AG08396 (cell line): ENCODE measurements at places on chromosomes 4 and X.

GRCh38 chrX:148905400-148905799, 405.0 kb downstream of the AFF2 start:
- no peak for DNase-seq

GRCh38 chrX:66863721-66864120, 224.8 kb upstream of the EDA2R start:
- no peak for DNase-seq

DNA sequence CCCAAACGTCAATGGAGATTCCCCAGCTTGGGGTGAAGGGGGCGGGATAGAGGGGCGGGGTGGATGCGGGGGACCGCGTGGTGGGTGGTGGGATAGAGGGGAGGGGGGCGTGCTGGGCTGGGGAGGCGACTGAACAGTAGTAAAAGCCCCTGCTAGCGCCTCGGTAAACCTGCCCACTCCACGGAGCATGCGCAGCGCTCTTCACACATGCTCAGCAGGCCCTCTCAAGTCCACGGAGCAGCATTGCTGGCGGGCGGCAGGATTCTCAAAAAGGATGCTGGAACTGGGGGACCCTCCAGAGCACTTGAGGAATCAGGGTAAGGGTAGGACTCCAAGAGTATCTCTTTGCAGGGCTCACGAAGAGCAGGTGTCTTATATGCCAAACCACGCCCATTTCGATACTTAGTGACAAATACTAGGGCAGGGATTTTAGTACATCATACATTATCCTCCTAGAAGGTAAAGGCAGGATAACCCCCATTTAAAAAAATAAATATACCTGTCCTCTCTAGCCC, 378 bp upstream of the RPS6KA6 start:
- peak; percentile 68 for DNase-seq

- DNase-seq, result no peak
Observed at GRCh38 chr4:141705747-141706377, 69.5 kb downstream of the IL15 start.

DNA sequence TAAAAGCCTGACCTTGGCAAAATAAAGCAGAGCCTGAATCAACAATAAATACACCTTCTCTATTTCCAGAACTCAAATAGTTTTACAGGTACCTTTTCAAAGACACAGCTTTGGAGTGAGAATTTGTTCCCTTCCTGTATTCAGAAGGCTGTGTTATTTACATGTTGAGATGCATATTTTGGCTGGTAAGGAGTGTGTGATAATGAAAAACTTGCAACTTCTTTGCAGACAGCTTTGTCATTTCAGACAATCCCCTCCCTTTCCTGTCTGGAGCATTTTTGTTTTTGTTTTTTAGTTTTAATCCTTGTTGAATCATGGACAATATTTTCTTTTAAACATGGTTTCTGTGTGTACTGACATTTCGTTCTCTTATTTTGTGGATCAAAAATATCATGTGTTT, 493.8 kb downstream of the FAT4 start:
- DNase-seq, result no peak

DNA sequence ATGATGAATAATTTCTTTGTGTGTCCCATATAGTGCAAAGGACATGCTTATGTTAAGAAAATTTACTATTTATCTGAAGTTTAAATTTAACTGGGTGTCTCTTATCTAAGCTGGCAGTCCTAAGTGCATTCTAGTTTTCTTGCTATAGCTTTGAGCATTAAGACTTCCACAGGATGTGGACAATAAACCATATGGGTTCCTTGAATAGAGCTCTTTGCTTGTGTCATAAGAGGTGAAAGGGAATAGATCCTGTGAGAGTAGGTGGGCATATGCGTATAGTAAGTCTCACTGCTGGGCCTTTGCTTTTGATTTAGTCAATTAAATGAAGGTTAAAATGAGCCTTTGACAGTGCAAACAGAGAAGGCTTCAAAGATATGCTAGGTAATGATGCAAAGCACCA, 223.4 kb upstream of the GYPA start:
- no peak for DNase-seq

- DNase-seq, result no peak
Observed at GRCh38 chr4:12126474-12126873, 697.8 kb upstream of the HS3ST1 start.

DNA sequence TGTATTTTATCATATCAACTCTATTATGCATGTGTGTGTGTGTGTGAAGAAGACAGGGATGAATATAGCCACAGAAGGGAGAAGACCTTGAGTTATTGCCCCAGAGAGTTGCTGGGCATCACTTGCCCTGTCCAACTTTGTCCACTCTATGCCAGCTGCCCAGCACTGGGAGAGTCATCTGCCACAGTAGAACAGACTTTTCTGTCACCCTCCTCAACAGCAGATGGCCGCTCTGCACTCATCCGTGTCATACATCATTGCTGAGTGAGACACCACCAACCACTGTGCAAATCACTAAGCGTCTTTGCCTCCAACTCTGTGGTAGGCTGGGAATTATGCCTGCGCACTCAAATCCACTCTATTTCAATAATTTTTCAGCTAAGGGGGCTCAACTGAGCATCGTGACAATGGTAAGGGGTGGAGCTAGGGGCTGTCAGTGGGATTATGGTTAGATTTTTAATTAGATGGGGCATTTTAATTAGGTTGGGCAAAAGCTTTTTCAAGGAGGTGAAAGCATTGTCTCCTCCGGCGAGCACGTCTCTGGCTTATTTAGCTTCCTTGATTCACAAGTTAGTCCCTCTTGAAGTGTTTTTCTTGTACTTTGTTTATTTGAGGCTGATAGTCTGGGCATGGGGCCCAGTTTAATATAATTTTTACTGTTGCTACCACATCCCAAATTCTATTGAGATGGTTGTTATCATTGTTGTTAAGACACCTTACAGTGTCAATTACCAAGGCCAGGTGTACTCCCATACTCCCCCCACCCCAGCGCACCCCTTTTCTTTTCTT, 100.1 kb upstream of the KLF3 start:
- no peak for DNase-seq

GRCh38 chrX:69136546-69137331, 28.5 kb downstream of the PJA1 start:
- no peak for DNase-seq

GRCh38 chr4:73852771-73853170, 325 bp upstream of the PF4V1 start:
- no peak for DNase-seq

- DNase-seq, result no peak
Observed at GRCh38 chr4:17134100-17134499, 235.7 kb upstream of the LDB2 start.

- DNase-seq, result no peak
Observed at GRCh38 chrX:136931661-136932060, 51.1 kb upstream of the RBMX start.

DNA sequence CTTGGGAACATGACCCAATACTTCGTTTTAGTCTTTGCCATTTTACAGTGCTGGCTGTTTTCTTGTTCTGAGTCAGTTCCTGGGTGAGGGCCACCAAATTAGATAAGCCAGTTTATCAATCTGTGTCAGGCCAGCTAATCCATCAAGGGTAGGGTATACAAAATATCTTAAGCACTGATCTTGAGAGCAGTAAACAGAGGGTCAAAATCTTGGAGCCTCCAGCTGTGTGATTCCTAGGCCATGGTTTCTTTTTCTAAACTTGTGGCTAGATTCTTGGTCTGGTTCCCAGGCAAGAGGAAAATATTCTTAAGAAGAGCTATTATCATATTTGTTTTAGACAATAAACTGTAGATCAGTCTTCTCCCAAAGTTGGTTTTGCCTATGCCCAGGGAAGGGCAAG, 1396.6 kb upstream of the PABPC4L start:
- DNase-seq, result no peak

DNA sequence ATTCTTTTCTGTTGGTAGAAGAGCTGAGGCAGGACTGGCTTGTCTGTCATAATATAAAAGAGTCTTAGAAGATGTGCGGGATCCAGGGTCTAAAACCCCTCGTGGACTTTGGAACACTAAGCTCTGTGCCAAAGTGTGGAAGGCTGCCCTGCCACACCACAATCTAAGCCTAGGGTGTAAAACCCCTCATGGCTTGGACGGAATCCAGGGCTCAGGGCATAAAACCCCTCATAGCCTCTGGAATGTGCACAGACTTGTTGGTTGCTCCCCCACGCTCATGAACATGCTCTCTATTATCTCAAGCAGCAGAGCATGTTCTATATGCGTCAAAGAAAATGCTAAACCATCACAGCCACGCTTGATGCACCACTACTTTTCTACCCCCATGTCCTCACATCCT, 483.6 kb downstream of the GABRG1 start:
- no peak for DNase-seq

DNA sequence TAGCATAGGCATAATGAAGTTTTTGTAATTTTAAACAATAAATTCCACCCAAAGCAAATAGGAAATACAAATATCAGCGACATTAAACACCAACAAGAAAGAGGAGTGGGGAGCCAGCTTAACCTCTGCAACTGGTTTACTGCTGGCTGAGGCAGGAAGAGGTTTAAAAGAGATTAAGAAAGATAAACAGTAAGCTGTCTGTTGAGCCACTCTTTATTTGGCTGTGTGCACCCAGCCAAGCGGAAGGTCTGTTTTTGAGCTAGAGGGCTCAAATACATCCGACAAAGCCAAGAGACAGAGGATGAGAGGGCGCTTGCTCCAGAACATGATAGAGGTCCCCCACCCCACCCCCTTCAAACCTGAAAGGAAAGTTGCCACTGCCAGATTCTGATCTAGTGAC, 191.4 kb downstream of the MGST2 start:
- DNase-seq, result no peak

DNA sequence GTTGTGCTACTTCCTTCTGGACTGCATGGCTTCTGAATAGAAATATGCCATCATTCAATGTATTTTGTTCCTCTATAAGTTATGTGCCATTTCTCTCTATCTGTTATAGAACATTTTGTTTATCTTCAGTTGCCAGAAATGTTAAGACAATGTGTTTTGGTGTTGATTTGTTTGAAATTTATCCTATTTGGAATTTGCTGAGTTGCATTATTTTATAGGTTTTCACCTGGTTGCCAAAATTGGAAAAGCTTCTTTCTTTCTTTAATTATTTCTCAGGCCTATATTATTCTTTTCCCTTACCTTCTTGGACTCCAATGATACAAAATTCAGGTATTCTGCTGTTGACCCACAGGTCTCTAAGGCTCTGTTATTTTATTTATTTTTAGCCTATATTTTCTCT, 33.4 kb upstream of the CFAP47 start:
- DNase-seq, result no peak

DNA sequence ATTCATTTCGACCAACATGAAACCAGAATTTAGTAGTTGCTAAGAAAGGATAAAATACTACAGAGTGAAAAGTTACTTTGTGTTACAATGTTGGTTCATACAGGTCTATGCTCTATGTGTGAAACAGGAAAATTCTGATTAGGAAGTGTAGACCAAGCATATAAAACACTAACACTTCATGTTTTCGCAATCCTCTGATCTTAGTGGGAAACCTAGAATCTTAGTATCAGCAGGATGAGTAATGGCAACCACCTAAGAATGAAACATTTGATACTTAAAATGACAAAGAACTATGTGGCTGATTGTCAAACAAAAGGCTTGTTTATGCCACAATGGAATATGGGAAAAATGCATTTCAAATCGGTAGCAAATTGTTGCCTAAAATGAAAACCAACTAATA, 116.1 kb downstream of the AMMECR1 start:
- DNase-seq, result no peak

DNA sequence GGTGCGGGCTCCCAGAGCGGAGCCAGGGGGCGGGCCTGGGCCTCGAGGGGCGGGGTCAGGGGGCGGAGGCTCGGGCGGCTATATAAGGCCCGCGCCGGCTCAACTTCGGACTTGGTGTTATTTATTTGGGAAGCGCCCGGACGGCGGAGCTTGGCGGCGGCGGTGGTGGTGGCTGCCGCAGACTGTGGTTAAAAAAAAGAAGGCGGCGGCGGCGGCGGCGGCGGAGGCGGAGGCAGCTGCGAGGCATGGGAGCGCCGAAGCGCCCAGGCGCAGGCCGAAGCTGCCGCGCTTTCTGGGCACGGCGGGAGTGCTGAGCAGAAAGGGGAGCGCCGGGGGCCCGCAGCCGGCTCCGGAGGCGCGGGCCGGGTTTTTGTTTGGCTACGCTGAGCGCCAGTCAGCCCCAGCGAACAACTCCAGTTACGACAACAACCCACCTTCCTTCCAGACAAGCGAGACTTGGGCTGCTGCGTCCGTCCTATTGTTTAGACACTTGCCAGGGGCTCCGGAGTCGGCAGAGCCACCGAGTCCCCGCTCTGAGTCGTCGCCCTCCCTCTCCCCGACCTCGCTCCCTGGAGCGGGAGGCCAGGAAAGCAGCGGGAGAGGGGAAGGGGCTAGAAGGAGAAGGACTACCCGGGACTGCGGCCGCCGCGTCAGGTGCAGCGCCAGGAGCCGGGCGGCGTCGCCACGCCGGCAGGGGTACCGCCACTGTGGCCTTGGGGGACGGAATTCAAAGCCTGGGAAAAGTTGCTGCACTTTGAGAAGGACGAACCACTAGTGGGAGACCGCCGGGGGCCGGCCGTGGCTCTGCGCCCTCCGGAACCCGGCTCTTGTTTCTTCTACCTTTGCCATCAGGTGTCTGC, at the start of gene SLIT2:
TSS of gene SLIT2 (plus strand) at position 110 of the 860 bp plus-strand sequence. CDS start 1,911 bp downstream, outside the sequence.
- DNase-seq, result peak; percentile 96
